ENCODE measurements at places on chromosomes 4 and X.

DNA sequence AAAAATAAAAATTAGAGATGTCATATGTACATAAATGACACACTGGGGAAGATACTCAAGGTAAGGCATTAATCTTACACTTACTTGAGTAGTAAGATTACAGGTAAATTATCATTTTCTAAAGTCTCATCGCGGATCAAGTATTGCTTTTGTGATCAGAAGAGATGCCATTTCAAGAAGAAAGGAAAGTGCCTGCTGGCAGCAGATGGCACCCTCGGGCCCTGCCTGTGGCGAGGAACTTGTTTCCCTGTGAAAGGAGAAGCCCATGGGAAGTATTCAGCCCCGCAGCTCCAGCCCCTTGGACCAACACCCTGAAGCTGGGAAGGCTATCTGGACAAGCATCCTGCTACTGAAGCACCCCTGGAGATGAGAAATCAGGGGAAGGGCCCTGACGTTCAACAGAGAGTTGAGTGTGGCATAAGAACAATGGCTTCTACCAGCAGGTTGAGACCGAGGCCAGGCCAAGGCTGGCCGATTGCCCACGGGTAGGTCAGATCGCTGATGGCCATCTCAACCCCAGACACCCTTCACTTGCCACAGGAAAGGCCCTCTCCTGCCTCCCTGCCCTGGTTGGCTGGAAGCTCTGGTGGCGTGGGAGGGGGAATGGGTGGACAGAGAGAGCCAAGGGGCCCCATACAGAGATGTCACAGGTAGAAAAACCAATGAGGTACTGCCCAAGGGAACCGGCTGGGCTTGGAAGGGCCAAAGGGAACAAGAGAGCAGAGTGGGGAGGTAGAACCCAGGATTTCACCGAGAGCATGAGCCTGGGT is 18.8 kb upstream of the MXD4 start:
- no peak overlapping the region for H3K27ac ChIP-seq
- no peaks in the 10 kb centered on the region for H3K27me3 ChIP-seq
- peaks cover 8% of the 10 kb centered on the region for H3K4me1 ChIP-seq

DNA sequence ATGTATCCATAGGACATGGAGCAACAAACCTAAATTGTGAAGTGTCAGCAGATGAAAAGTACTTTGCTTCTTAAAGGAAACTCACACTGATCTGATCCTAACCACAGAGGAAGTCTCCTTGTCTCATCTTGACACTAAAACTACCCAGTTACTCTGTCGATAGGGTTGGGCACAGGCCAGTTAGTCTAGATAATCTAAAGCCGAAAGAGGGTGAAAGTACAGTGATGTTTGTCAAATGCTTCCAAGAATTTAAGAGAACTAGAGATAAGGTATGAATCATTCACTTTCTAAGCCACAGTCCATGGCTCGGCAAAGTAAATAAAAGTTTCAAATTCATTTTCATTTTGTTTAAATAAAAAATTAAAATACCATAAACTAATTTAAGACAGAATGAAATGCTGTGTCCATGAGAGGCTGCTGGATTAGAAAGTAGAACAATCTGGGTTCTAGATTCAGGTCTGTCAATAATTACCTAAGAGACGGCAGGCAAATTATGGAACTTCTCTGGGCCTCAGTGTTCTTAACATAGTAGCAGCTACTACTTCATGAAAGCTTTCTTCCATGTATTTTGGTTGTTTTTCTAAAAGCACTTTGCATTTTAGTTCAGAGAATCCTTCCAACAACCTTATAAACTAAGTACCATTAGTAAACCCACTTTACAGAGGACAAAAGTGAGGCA is 176.7 kb downstream of the LDB2 start:
- no peaks in the 10 kb centered on the region for H3K36me3 ChIP-seq
- peaks cover 43% of the 10 kb centered on the region for H3K4me1 ChIP-seq
- peak overlapping the region; percentile 35 for H3K27ac ChIP-seq
- H3K4me3 ChIP-seq, result peak overlapping the region; percentile 54
- no peaks in the 10 kb centered on the region for H3K27me3 ChIP-seq

GRCh38 chr4:68803013-68803412 is 12.8 kb upstream of the UGT2B10 start:
- no peaks in the 10 kb centered on the region for H3K27me3 ChIP-seq
- DNase-seq, result no peak
- no peaks in the 10 kb centered on the region for H3K36me3 ChIP-seq
- H3K4me1 ChIP-seq, result no peaks in the 10 kb centered on the region
- H3K27ac ChIP-seq, result no peak overlapping the region
- H3K4me3 ChIP-seq, result no peak overlapping the region

DNA sequence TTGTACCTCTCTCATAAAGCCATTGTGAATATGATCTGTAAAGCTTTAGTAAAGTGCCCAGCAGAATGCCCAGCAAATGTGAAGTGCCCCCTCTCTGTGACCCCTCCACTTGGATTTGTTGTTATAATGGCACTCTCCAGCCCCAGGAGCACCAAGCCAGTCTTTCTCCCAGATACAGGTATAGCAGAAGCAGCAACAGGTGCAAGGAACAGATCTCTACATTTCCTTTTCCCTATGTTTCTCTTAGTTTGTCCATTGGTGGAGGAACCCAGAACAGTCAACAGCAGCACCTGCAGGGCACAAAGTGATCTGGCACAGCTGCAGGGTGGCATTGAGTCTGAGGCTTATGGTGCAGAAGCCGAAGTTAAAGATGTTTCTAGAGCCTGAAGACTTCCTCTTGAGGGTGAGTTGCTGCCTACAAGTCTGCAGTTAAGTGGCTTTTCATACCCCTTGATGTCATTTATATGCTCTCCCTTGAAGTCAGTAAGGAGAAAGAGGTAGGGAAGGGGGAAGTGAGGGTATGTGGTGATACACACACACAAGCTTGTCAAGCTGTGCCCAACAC is 16.1 kb upstream of the CXCL3 start:
- H3K27ac ChIP-seq, result no peak overlapping the region
- no peak overlapping the region for H3K4me3 ChIP-seq
- no peaks in the 10 kb centered on the region for H3K27me3 ChIP-seq
- no peaks in the 10 kb centered on the region for H3K36me3 ChIP-seq

DNA sequence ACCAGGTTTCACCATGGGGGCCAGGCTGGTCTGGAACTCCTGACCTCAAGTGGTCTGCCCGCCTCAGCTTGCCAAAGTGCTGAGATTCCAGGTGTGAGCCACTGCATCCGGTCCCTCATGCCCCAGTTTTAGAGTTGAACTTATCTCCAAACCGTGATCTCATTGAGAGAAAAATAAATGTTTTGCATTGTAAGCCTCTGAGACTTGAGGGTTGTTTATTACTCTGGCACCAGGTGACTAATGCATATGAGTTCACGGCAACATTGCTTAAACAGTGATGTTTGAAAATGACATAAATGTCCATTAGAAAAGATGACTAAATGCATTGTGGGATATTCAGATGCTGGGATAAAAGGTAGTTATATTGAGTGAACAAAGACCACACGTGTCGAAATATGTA is 22.9 kb upstream of the FAT1 start:
- peak; percentile 82 for DNase-seq
- no peak overlapping the region for H3K4me3 ChIP-seq
- no peaks in the 10 kb centered on the region for H3K36me3 ChIP-seq
- H3K27me3 ChIP-seq, result no peaks in the 10 kb centered on the region
- no peaks in the 10 kb centered on the region for H3K4me1 ChIP-seq

DNA sequence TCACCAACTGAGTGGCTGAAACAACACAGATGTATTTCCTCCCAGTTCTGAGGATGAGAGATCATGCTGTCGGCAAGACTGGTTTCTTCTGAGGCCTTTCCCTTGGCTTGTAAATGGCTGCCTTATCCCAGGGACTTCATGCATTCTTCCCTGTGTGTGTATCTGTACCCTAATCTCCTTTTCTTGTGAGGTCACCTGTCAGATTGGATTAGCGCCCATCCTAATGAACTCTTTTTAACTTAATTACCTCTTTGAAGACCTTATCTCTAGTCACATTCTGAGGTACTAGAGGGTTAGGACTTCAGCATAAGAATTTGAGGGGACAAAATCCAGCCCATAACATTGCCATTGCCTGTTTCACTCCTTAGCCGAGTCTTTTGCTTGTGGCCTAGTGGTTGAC is 59.5 kb upstream of the TMEM150C start:
- no peak for DNase-seq
- no peaks in the 10 kb centered on the region for H3K27me3 ChIP-seq
- no peaks in the 10 kb centered on the region for H3K4me1 ChIP-seq
- H3K4me3 ChIP-seq, result no peak overlapping the region
- H3K27ac ChIP-seq, result no peak overlapping the region

DNA sequence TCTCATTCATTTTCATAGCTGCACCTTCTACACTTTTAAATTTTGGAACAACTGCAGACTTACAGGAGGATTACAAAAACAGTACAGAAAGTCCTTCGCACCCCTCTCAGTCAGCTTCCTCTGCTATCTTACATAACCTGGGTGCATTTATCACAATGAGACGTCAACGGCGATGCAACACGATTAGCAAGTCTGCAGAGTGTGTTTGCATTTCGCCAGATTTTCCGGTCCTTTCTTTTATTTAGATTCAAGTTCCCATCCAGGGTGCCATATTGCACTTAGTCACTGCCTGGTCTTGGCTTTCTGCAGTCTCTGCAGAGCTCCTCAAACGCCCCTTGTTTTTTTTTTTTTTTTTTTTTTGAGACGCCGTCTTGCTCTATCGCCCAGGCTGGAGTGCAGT is 85.9 kb downstream of the ASMT start:
- no peaks in the 10 kb centered on the region for H3K36me3 ChIP-seq
- H3K4me3 ChIP-seq, result no peak overlapping the region
- no peak for DNase-seq
- no peak overlapping the region for H3K27ac ChIP-seq

GRCh38 chr4:164501074-164501473 is 252.9 kb upstream of the SMIM31 start:
- peak; percentile 0 for DNase-seq
- no peaks in the 10 kb centered on the region for H3K4me1 ChIP-seq
- no peaks in the 10 kb centered on the region for H3K27me3 ChIP-seq

- no peak overlapping the region for H3K4me3 ChIP-seq
- no peaks in the 10 kb centered on the region for H3K36me3 ChIP-seq
- H3K4me1 ChIP-seq, result peaks cover 21% of the 10 kb centered on the region
- H3K27ac ChIP-seq, result no peak overlapping the region
These were observed 43.0 kb upstream of the KCNIP4 start for GRCh38 chr4:21991562-21991961.

DNA sequence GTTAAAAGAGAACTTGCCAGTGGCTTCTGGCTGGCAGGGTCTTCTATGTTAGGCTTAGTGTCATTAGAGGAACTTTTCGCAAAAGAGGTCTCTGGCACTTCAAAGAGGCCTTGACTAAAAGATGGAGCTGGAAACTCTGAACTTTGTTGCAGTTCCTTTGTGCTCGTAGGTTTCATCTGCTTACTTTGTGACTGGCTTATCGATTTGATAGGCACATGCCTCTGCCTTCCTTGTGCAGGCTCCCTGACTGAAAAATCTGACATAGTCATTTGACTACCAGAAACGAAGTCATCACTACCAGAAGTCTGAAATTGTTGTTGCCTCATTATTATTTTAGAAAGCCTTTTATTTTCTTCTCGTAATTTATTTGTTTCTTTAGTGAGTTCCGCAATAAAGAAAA is 93.9 kb upstream of the IL13RA1 start:
- H3K4me1 ChIP-seq, result no peaks in the 10 kb centered on the region
- no peaks in the 10 kb centered on the region for H3K27me3 ChIP-seq
- no peak overlapping the region for H3K4me3 ChIP-seq
- H3K36me3 ChIP-seq, result peaks cover 6% of the 10 kb centered on the region
- DNase-seq, result no peak
- H3K27ac ChIP-seq, result no peak overlapping the region

DNA sequence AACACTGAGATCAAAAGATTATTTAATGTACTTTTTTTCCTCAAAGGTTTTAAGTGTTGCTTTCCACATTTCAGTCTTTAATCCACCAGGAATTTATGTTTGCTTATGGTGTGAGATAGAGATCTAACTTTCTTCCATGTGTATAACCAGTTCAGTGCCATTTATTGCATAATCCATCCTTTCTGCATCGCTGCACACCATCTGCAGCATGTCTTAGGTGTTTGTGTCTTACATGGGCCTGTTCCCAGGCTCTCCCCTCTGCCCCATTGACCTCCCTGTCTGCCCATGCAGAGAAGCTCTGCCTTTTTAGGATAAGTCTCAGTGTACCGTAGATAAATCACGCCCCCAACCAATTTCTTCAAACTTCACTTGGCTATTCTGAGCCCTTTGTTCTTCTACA is 30.3 kb downstream of the NSDHL start:
- H3K4me1 ChIP-seq, result no peaks in the 10 kb centered on the region
- DNase-seq, result no peak
- no peak overlapping the region for H3K27ac ChIP-seq
- no peaks in the 10 kb centered on the region for H3K27me3 ChIP-seq
- H3K36me3 ChIP-seq, result no peaks in the 10 kb centered on the region
- no peak overlapping the region for H3K4me3 ChIP-seq

- DNase-seq, result no peak
- no peak overlapping the region for H3K27ac ChIP-seq
- no peaks in the 10 kb centered on the region for H3K36me3 ChIP-seq
- no peaks in the 10 kb centered on the region for H3K27me3 ChIP-seq
These were observed 186.0 kb downstream of the MID1IP1 start for GRCh38 chrX:38987198-38987651.

DNA sequence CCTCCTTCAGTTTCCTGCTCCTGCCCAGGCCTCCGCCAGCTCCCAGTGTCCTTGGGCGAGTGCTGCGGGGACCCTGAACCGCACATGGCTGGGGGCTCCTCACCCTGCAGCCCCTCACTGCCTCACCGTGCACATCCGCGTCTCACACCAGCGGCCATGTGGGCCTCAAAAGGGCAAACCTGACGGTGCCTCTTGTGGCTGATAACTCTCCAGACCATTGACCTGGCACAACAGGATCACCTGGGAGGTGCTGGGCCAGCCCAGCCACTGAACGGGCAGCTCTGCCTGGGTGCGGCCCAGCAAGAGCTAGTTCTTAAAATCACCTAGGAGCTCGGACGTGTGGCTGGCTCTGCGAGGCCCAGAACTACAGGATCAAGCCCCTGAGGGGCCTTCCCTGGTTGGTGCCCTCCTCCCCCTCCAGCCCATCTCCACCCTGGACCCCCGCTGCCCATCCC is 4.1 kb upstream of the S100P start:
- H3K27me3 ChIP-seq, result no peaks in the 10 kb centered on the region
- no peaks in the 10 kb centered on the region for H3K36me3 ChIP-seq
- peaks cover 17% of the 10 kb centered on the region for H3K4me1 ChIP-seq
- no peak for DNase-seq
- H3K4me3 ChIP-seq, result no peak overlapping the region

DNA sequence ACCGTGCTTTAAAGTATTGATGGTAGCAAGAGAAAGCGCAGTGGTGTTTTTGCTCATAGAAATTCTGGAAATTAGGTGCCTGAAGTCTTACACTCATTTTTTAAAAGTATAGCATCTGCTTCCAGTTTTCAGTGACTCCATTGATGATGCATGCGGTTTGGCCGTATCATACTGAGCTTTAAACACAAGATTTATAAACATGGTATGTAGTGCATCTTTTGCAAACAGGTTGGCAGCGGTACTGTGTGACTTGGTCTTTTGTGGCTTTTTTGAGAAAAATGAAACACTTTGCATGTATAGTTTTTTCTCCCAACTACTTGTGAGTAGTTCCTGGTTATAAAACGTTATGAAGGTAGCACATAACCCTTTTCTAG is 2.0 kb downstream of the DDX3X start:
- H3K36me3 ChIP-seq, result peaks cover 12% of the 10 kb centered on the region
- peak; percentile 82 for DNase-seq
- peak overlapping the region; percentile 96 for H3K4me3 ChIP-seq
- peaks cover 33% of the 10 kb centered on the region for H3K4me1 ChIP-seq
- H3K27ac ChIP-seq, result peak overlapping the region; percentile 100

- no peak overlapping the region for H3K27ac ChIP-seq
- H3K27me3 ChIP-seq, result no peaks in the 10 kb centered on the region
- no peaks in the 10 kb centered on the region for H3K4me1 ChIP-seq
- no peak for DNase-seq
- H3K4me3 ChIP-seq, result no peak overlapping the region
- no peaks in the 10 kb centered on the region for H3K36me3 ChIP-seq
These were observed 17.1 kb downstream of the GRPR start for GRCh38 chrX:16140448-16140847.

Measured in GM23248 (cell line).